Psoas muscle (tissue), 8 donors: ENCODE measurements at places on chromosomes 4 and X. TPM values are rescaled to one million over a fixed set of nuclear protein-coding genes. Genes with fewer than 3 reads are reported as not detected.

DNA sequence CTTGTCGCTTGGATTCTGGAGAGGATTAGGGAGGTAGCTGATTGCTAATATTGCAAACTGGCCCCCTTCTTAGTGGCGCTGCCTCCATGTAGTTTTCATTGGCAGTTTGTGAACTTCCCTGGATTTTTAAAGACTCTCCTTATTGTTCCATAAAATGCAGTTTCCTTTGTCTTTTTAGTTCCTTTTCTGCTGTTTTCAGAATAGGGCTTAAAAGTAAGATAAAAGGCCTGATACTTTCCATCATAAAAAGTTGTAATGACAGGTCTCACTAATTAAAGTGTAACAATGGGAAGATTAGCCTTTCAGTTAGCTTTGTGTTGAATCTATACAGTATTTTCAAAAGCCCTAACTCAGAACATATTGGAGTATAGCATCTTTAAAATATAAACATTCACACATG, 21.2 kb downstream of the ZIC3 start:
- H3K36me3 ChIP-seq, result no peaks in the 10 kb centered on the region
- DNase-seq, result no peak
- no peak overlapping the region for H3K4me3 ChIP-seq

DNA sequence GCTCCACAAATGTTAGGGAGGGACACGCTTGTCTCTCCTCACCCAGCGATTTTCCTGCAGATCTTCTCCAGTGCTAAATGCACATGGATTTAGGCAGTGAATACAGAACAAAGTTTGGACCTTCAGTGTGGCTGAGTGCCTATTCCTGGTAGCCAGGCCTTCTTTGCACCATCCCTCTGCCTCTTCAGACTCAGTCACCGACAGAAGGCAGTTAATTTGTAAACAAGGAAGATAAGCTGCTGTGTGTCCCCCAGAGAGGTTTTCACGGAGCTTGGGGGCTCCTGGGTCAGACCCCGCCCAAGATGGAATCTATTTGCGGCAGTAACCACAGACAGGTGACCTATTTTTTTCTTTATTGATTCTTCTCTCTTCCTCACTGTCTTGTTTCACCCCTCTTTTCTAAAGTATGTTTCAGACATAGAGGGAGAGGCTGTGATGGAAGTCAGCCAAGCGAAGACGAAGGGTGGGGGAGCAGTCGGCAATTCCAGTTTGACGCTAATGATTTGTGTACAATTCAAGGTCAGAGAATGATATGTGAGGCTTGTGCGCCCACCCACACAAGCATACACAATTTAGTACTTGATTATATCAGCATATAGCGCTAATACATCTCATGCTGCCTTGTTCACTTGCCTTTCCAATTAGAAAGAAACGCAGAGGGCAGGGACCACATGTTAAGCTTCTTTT, 200.8 kb downstream of the MGST2 start:
- H3K4me3 ChIP-seq, result no peak overlapping the region
- H3K27ac ChIP-seq, result no peak overlapping the region
- no peaks in the 10 kb centered on the region for H3K4me1 ChIP-seq
- no peaks in the 10 kb centered on the region for H3K36me3 ChIP-seq
- no peaks in the 10 kb centered on the region for H3K27me3 ChIP-seq

DNA sequence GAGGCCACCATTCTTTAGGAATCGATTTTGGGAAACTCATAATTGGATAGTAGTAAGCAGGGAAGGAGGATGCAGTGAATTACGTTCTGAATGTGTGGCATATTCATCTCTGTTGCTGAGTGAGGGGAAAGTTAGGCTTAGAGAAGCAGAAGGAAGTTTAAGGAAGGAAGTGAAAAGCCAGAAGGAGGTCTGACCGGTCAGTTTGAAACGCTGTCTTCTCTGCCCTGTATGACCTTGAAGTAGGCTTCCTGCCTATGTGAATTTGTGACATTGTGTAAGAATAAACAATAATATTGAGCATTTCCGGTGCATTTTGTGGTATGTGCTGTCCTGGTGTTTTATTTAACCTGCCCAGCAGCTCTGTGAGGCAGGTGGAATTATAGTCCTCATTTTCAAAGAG, 67.3 kb downstream of the PDLIM5 start:
- H3K4me1 ChIP-seq, result peaks cover 96% of the 10 kb centered on the region
- DNase-seq, result no peak
- peaks cover 12% of the 10 kb centered on the region for H3K36me3 ChIP-seq
- H3K27me3 ChIP-seq, result no peaks in the 10 kb centered on the region

- H3K36me3 ChIP-seq, result no peaks in the 10 kb centered on the region
- no peaks in the 10 kb centered on the region for H3K27me3 ChIP-seq
- no peak overlapping the region for H3K4me3 ChIP-seq
- H3K27ac ChIP-seq, result no peak overlapping the region
- H3K4me1 ChIP-seq, result no peaks in the 10 kb centered on the region
Measured at GRCh38 chr4:149741186-149741831, 74.3 kb downstream of the IQCM start.

Gene EXOC1L
- polyA plus RNA-seq, result not detected

- no peak overlapping the region for H3K27ac ChIP-seq
- H3K4me3 ChIP-seq, result no peak overlapping the region
- peaks cover 7% of the 10 kb centered on the region for H3K4me1 ChIP-seq
- no peaks in the 10 kb centered on the region for H3K27me3 ChIP-seq
- DNase-seq, result no peak
- H3K36me3 ChIP-seq, result no peaks in the 10 kb centered on the region
Measured at GRCh38 chr4:24144381-24144780, 254.5 kb upstream of the PPARGC1A start.

Gene SUPT20HL2
- not detected for polyA plus RNA-seq

- H3K27me3 ChIP-seq, result no peaks in the 10 kb centered on the region
- no peak for DNase-seq
- H3K4me1 ChIP-seq, result no peaks in the 10 kb centered on the region
- H3K27ac ChIP-seq, result no peak overlapping the region
- H3K4me3 ChIP-seq, result no peak overlapping the region
Measured at GRCh38 chrX:9231491-9231890, 197.6 kb upstream of the FAM9B start.

- no peak overlapping the region for H3K27ac ChIP-seq
- no peak overlapping the region for H3K4me3 ChIP-seq
- H3K27me3 ChIP-seq, result no peaks in the 10 kb centered on the region
- no peaks in the 10 kb centered on the region for H3K36me3 ChIP-seq
Measured at GRCh38 chr4:39255266-39255665, 72.9 kb downstream of the WDR19 start.

- H3K27ac ChIP-seq, result peak overlapping the region; percentile 53
- H3K36me3 ChIP-seq, result no peaks in the 10 kb centered on the region
- H3K4me3 ChIP-seq, result peak overlapping the region; percentile 68
- no peaks in the 10 kb centered on the region for H3K27me3 ChIP-seq
- peak; percentile 84 for DNase-seq
Measured at GRCh38 chrX:131704136-131704695, 160.3 kb downstream of the OR13H1 start.

GRCh38 chr4:149531861-149532260, 283.8 kb downstream of the IQCM start:
- H3K27ac ChIP-seq, result no peak overlapping the region
- DNase-seq, result peak; percentile 10
- no peak overlapping the region for H3K4me3 ChIP-seq
- H3K4me1 ChIP-seq, result no peaks in the 10 kb centered on the region
- H3K27me3 ChIP-seq, result no peaks in the 10 kb centered on the region

DNA sequence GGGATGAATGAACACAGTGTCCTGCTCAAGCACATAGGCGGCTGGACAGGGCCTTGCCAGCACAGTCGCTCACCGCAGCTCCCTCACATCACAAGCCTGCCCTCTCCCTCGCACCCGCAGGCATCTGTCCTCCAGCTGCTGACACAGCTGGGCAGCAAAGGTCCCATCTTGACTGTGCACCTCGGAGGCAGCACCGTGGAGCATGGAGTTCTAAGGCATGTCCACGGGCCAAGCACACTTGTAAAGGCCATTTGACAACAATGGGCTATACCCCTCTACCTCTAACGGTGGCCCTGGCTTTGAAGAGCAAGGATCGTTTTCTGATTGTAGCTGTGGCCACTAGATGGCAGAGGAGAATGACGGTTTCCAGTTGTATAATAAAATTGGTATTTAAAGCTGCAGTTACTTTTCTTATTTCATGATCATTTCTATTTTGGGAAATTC, 53.8 kb downstream of the APLN start:
- H3K27ac ChIP-seq, result no peak overlapping the region
- no peaks in the 10 kb centered on the region for H3K4me1 ChIP-seq
- DNase-seq, result no peak

Gene COL4A6
- polyA plus RNA-seq, result 0.17 TPM

Gene GPR82
- polyA plus RNA-seq, result 0.03 TPM
